CD4-positive, alpha-beta T cell treated with Interleukin-4 for 1 hour (primary cell): ENCODE measurements at places on chromosomes 16 and 17.

DNA sequence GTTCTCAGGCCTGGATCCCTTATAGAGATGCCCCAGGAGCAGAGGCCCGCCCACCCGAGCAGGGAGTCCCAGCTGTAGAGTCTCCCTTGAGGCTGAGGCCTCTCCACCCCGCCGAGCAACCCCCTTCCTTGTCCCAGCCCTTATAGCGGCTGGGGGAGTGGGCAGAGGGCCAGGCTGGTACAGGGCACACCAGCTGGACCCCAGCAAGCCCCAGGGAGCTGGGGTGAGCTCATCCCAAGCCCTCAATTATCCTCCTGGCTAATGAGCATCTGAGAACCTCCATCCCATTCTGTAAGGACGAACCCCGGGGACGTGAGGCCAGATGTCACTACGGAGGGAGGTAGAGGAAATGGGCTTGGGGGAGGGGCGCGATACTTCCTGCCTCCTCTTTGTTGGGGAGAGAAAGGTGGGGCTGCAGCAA lies 3.2 kb upstream of the SNN start:
- no peak for DNase-seq

DNA sequence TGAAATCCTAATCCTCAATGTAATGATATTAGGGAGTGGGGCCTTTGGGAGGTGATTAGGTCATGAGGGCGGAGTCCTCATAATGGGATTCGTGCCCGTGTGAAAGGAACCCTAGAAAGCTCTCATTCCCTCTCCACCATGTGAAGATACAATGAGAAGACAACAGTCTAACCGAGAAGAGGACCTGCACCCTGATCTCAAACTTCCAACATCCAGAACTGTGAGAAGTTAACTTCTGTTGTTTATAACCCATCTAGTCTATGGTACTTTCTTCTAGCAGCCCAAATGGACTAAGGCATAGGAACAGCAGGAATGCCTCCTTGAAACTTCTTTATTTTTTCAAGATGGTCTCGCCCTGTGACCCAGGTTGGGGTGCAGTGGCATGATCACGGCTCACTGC lies 24.7 kb downstream of the WSB1 start:
- DNase-seq = no peak

DNA sequence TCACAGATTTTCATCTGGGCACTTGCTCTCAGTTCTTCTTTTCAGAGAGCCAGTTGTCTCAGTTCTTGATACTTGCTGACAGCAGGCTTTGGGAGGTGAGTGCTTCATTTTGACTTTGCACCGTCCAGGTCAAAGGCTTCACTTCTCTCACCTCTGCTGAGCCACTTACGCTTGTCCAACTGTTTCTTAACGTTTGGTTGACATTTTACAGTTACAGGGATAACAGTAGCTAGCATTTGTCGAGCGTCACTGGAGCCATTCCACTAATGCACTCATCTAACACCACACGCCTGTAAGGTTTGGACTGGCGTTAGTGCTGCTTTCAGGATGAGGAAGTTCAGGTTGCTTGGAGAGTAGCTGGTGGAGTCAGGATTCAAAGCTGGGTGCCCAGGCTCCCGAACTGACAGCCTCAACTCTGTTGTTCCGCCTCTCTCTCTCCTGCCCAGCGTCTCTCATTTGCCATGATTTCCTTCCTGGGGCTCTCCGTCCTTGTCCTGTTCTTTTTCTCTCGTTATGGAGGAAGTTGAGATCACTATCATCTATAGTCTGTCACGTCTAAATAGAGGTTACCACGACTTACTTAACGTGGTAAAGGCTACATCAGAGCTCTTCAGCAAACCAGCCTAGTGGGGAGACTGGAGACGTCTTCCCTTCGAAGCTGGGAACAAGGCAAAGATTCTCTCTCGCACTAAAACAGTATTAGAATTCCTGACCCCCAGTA lies 220.8 kb downstream of the RPTOR start:
- no peak for DNase-seq

GRCh38 chr17:52470553-52470952 lies 312.0 kb upstream of the CA10 start:
- DNase-seq = no peak

GRCh38 chr17:75183999-75184884 lies 1.5 kb upstream of the SUMO2 start:
- DNase-seq = no peak

- no peak for DNase-seq
These were observed 265.4 kb upstream of the MAF start for GRCh38 chr16:79865918-79866317.

DNA sequence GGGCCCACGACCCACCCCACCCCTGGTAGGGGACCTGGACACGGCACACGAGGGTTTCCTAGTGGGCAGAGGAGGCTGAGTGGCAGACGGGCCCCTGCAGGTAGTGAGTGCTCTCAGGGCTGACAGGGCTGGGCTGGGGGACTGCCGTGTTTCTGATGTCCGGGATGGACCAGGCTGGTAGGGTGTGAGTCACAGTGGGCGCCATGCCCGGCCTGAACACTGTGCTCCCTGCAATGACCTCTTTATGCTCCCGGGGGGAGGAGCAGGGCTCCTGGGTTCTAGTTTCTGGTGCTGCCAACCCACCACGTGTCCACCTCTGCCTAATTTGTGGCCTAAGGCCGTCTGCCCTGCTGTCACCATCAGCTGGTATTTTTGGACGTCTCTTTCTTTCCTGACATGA lies 26.3 kb downstream of the ARHGAP23 start:
- no peak for DNase-seq

DNA sequence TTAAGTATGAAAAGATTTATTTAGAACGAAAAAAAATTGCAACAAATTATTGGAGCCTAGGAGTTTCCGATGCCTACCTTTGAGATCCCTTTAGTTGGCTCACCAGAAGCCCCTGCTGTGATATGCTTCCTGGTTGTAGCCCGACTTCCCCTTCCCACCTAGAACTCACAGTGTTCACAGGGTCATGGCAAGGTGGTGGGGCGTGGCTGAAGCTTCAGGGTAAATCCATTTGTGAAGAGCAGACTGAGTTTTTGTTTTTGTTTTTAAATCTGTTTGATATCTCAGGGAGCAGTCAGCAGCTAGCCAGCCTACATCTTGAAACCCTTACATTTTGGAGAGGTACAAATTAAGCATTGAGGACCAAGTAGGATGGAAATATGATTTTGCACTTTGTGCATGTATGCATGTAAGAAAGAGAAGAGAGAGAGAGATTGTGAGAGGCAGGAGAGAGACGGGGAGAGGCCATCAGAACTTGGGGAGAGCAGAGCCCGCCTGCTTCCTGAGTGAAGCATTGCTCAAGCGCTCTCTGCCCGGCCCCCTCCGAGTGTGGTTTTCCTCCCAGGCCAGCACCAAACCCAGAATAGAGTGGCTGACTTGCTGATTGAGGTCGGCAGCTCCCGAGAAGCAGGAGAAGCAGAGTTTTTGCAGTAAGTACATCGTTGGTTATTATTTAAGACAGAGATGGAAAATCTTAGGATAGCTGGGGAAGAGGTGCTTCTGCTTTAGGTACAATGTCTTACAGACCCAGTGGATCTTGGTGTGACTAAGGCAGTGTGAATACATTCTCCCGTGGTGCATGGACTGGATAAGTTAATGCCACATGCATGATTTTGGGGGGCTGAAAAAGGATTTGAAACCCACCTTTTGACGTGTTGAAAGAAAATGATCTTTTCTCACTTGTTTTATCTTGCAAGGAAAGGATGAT lies 64.2 kb downstream of the SPECC1 start:
- DNase-seq = peak; percentile 24

DNA sequence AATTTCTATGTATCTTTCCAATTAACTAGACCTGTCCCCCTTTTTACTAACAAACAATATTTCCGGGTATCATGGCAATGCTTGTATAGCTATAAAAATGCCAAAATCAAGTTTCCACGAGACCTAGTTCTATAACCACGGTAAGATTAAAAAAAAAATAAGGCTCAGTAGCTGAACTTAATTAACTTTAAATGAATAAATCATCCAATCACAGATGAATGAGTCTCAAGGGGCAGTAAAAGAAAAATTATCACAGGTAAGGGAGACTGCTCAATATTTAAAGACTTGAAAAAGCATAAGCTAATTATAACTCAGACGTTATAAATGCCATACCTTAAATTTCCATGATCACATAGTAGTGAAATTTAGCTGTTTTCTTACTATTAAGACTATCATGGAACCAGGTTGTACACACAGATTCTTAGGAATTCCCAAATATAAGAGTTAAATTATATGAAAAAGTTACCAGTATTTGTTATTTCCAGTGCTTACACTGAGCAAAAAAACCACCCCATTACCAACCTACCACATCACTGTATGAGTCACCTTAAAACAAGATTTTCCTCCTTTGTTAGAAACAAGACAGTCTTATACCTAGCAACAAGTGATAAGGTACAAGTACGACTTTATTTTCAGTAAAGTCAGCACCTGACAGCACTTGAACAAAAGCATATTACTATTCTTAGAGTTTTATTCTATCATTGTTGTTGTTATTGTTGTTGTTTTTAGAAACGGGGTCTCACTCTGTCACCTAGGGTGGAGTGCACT lies 20.6 kb downstream of the SSH2 start:
- DNase-seq = no peak

DNA sequence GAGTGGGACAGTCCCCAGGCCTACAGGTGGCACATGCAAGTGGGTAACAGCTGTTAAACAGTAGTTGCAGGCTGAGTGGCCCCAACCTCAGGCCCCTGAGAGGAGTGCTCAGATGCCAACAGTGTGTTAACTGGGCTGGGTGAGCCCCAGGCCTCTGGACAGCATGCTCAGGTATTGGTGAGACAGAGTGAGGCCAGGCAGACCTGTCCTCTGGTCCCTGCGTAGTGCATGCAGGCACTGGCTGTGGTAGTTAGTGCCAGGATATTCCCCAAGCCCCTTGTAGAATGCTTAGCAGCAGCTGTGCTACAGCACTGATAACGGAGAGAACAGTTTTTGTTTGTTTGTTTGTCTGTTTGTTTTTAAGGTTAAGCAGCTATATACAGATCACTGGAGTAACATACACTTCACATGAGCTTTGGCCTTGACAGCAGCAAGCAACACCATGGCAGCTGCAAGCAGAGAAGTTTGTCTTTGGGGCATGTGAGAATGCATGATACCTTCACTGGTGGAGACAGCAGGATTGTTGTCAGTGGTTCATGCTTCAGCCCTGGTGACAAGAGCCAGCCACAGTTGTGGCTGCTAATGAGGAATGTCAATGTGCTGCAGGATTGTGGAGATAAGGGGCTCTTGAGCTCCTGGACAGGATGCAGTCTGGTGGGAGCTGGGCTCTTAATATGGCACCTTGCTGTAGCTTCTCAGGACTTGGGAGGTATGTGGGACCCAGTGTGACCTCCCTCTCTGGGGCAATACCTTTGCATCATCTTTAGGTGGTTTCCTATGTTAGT lies 614.4 kb downstream of the CDH11 start:
- DNase-seq = no peak

- DNase-seq = peak; percentile 61
These were observed 39.3 kb downstream of the MYO18A start for GRCh38 chr17:29140631-29141513.

GRCh38 chr16:57585051-57585687 lies 42.7 kb downstream of the ADGRG5 start:
- DNase-seq = no peak

- DNase-seq = no peak
These were observed 39.4 kb downstream of the PLCG2 start for GRCh38 chr16:81818568-81818896.

- no peak for DNase-seq
These were observed 28.3 kb downstream of the TRPV2 start for GRCh38 chr17:16443511-16444257.

DNA sequence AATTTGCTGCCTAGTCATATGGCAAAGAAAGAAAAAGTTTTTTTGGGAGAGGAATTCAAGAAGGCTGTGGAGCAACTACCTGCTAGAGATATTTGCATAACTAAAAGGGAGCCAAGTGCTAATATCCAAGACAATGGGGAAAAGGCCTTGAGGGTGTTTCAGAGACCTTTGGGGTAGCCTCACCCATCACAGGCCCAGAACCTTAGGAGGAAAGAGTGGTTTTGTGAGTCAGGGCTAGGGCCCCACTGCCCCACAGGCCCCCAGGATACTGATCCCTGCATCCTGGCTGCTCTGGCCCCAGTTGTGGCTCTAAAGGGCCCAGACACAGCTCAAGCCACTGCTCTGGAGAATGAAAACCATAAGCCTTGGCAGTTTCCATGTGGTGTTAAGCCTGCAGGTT lies 41.9 kb upstream of the SDK2 start:
- no peak for DNase-seq

DNA sequence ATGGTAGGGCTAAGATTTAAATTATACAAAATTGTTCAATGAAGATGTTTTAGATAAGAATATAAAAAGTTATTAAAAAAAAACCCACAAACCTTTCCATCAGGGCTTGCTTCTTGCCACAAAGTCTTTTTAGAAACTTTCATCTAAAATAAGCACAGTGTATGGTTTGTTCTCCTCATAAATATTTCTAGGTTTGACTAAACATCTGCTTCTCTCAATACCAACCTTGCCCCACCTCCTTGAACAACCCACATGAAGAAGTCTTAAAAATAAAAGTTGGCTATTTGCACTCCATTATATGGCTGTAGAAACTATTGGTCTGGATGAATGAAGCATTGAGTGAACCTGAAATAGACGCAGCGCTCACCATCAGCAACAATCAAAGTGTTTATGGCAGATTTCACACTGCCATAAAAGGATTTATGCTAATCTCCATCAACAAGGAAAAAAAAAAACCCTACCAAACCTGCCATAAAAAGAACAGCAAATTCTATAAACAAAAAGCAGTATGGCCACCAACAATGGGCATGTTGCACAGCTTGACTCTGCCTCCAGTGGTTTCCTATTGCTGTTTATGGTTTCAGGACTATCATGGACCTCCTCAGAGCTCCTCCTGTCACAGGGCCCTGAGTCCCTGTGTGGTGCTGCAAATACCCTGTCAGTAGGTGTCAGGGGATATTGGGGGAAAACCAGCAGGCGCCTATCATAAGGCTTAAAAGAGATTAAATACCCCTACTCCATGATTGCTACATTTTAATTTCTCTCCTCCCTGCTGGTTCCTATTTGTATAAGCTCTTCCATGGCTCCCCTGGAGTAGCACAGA lies 37.6 kb downstream of the SNX11 start:
- no peak for DNase-seq

DNA sequence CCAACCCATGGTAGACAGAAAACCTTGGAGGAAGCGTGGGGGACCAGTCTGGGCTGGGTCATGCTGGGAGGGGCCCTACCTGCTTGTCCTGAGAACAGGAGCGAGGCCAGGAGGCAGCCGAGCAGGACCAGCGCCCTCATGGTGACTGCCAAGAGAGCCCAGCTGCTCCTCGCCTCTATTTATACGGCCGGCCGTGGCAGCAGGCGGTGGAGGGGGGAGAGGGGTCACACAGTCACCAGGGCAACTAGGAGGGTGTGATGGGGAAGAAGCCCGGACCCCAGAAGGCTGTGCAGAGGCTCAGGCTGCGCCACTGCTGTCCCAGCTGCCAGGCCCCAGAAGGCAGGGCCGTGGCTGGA lies at the start of gene SRL:
Gene SRL, minus strand, starts transcription at position 153 of the 356 bp plus-strand sequence. Its CDS starts 13 bp downstream, at position 140.
- no peak for DNase-seq

DNA sequence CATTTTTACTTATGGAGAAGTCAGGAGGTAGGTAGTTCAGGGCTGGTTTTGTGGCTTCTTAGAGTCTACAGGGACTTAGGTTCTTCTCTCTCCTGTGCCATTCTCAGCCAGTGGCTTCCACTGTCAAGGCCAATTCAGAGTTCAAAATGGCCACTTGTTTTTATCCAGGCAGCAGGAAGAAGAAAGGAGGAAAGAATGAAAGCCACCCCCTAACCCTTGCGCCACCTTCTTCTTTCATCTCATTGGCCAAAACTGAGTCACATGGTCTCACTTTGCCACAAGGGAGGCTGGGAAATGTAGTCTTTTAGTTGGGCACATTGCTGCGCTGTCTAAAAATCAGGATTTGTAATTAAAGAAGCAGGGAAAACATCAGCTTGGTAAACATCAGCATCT lies 60.8 kb upstream of the MED9 start:
- DNase-seq = peak; percentile 59

GRCh38 chr17:74840989-74841666 lies 18.6 kb downstream of the GRIN2C start:
- peak; percentile 24 for DNase-seq
